ENCODE measurements at places on chromosomes 12 and 14.

- peak; percentile 41 for DNase-seq
Measured at GRCh38 chr14:23573384-23574015, 5.1 kb downstream of the JPH4 start.

DNA sequence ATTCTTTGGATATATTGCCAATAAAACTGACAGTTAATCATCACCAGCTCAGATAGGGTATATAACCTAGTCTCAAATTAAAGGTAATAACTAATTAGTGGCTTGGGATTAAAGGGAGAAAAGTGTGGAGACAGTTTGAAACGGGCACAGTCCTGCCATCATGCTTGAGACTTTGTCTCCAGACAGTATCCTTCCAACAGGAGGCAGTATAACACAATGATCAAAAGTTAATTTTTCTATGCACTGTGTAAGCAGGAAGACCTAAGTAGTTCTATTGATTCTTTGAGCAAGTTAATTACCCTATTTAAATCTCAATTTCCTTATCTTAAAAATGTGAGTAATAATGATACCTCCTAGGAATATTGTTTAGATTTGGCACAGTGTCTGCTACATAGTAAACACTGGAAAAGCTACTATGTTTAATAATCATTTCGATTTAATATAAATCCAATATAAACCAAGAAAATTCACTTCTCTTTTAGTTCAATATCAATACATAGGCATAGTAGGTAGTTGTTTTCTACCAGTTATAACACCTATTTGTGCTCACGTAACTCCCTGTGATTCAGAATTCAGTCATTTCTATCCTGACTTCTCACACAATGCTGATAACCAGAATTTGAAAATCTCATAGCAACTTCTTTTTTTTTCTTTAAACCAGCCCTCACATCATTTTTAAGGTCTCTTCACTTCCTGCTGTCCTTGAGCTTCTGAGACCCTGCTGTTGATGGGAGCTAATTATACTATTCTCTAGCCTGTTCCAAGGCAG, 53.7 kb downstream of the GALNT4 start:
- no peak for DNase-seq

DNA sequence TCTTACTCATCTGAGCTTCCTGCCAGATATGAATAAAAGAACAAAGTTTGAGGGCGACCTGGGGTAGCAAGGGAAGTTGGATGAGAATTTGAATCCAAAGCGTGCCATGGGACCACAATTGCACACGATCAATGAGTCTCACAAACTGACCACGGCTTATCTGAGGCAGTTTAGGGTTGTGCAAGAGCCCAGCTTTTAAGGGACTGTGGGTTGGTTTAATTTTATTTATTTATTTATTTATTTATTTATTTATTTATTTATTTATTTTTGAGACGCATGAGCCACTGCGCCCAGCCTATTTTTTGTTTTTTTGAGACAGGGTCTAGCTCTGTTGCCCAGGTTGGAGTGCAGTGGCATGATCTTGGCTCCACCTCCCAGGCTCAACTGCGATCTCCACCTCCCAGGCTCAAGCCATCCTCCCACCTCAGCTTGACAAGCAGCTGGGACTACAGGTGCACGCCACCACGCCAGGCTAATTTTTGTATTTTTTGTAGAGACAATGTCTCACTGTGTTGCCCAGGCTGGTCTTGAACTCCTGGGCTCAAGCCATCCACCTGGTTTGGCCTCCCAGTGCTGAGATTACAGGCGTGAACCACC, 1.1 kb downstream of the AMDHD1 start:
- no peak for DNase-seq

DNA sequence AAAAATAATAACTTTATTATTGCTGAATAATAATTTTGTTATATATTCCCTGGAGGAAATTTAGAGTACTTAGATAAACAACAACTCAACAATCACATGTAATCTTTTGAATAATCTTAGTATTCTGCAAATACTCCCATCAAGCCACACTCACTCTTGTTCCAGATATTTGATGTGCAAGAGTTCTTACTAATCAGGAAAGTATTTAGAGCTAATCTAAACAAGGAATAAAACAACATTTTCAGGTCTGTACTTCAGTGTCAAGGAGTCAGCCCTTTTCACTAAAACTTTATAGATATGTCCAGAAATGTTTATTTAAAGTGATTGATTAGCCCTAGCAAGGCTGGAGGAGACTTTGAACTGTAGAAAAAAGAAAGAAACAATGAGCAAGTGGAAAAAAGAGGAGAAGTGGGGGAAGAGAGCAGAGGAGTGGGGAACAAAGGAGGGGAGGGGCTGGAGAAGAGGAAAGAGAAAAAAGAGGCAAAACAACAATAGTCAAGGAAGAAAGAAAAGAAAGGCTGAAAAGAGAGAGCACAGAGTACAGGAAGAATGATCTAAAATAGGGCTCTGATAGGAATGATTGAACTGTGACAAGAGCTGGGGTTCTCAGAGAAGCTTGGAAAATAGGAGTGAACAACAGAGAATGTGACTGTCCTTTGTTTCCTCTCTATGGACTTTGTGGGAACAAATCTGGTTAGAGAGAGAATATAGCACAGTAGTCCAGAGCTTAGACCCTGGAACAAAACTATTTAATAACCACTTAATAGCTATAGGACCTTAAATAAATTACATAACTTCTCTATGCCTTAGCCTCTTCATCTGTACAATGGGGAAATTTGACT, 238.7 kb downstream of the AKAP6 start:
- DNase-seq: no peak

DNA sequence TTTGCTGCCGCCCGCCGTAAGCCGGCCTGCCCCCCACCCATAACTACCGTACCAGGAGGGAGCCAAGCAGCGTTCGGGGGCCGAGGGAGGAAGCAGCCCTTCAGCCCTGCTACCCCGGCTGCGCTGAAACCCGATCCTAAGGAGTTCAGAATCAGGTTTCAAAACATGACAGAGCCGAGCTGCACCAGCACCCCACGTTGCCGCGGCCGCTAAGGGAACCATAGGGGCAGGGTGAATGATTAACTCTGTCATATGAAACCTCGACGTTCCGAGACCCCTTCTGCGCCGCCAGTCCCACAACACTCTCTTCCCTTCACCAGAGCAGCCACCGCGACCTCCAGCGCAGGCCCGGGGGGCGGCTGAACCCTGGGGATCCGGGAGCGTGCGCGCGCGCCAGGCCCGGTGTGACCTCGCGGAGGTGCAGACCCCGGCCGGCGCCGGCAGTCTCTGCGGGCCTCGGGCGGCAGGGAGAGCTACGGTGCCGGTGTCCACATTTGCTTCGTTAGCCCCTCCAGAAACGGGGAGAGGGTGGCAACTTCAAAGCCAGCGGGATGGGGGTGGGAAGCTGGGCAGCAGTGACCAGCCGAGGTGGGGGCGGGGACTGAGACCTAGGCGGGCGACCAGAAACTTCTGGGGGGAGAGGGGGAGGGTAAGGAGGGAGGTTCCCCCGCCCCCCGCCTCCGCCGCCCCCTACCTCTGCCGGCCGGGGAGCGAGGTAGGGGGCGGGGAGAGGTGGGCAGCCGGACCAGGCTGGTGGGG, 1.6 kb downstream of the SIX4 start:
- DNase-seq: peak; percentile 66

- no peak for DNase-seq
Measured at GRCh38 chr14:25006961-25007795, 42.8 kb downstream of the STXBP6 start.

- no peak for DNase-seq
Measured at GRCh38 chr12:88925454-88925853, 345.2 kb upstream of the KITLG start.

GRCh38 chr12:111453071-111453989, 47.6 kb downstream of the SH2B3 start:
- DNase-seq: no peak

- peak; percentile 52 for DNase-seq
Measured at GRCh38 chr14:99137913-99138571, 134.0 kb downstream of the BCL11B start.

GRCh38 chr12:110077800-110078199, 29.5 kb upstream of the C12orf76 start:
- no peak for DNase-seq

DNA sequence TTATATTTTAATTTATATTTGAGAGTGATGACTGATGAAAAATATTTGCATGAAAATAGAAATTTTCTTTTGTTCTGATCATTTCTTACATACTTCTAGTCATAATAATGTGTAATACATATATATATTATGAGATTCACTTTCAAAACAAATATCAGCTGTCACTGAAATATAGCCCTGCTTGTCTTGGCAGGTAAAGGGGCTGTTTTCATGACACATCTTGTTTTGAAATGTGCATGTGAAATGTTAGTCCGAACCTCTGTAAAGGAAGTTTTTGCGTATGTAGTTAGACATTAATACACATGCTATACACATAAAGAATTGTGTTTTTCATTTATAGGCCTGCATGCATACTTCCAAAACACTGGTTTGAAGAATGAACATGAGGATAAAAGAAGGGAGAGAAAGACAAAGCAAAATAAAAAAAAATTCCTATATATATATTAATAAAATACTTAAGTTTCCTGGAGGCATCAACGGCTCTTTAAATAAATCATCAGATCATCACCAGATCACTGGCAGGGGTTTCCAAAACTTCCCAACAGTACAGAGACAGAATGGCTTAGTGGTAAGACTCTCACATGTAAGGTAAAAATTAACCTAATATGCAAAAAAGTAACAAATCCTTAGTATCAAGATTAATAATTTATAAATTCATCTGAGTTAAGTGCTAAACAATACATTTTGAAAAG, 60.1 kb downstream of the SEL1L start:
- DNase-seq: no peak

DNA sequence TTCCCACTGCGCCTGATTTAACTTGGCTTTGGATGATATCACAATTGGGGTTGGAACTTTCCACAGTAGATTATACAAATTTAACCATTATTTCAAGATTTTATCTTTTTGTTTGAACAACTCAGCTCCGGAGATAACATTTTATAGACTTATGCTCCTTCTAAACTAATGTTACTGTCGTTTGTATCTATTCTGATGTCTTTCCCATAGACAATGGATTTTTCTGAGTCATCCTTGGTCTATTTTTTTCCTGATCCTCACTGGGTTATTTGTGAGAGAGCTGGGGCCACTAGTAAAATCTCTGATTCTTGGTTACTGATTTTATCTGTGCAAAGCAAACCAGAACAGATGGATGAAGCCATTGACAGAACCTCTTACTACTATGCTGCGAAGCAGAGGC, 175.1 kb downstream of the SLC38A4 start:
- no peak for DNase-seq

- no peak for DNase-seq
Measured at GRCh38 chr12:3838076-3838475, 35.1 kb downstream of the PARP11 start.

DNA sequence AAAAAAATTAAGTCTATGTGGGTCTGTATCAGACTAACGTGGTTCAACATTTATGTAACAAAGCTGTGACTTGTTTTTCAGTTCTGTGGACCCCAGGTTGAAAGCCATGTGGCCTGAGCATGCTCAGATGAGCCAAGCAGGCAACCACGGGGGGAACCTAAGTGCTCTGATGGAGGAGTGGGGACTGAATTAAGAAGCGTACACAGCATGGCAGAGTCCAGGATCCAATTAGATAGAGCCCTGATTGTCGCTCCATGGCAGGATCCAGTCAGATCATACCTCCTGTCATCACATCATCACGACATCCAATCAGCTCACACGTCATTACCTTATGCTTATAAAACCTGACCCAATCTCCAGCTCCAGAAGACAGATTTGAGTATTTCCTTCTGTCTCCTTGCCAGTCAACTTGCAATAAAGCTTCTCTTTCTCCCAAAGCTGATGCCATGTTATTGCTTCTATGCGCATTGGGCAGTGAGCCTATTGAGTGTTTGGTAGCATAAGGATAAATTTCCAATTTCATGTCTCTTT, 1013.1 kb upstream of the TMEM132C start:
- no peak for DNase-seq

- no peak for DNase-seq
Measured at GRCh38 chr12:100017056-100017455, 32.3 kb upstream of the ANKS1B start.

- DNase-seq: no peak
Measured at GRCh38 chr14:20583142-20583541, 4.7 kb downstream of the RNASE11 start.

GRCh38 chr12:52636592-52637258, 15.3 kb downstream of the KRT2 start:
- no peak for DNase-seq

GRCh38 chr12:123805173-123805572, 43.1 kb downstream of the DNAH10 start:
- no peak for DNase-seq

DNA sequence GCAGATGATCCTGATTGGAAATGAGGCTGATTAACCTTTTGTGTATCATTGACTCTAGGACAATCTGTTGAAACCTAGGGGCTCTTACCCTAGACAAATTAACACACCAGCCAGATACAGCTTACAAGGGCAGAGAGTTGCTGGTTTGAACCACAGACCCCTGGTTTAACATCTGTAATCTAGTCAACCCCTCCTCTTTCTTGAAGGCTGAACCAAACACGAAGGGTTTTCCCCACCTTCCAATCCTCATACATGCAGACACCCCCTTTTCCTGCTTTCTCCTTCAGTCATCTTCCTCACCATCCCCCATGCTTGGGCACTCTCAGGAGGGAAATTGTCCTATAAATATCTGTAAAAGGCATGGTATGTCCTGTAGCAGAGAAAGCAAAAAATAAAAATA, 126.0 kb upstream of the HIF1A start:
- no peak for DNase-seq

- peak; percentile 92 for DNase-seq
Measured at GRCh38 chr14:105527826-105528585, 1.6 kb downstream of the TMEM121 start.

DNA sequence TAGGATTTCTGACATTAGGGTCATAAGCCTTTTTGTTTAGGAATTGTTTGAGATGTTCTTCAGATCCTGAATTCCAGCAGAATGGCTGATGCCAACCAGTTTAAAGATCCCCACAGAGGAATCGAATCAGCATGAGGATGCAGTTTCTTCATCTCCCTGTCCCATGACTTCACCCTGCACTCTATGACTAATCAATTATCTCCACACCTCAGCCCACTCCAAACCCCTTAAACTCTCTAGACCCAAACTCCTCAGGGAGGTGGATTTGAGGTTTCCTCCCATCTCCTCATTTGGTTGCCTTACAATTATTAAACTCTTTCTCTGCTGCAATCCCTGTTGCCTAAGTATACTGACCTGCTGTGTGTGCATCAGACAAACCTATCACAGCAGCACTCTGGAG, 86.5 kb upstream of the CRY1 start:
- no peak for DNase-seq

GRCh38 chr12:92955997-92956663, 27.0 kb upstream of the EEA1 start:
- no peak for DNase-seq

All from activated effector memory CD4-positive, alpha-beta T cell treated with anti-CD3 and anti-CD28 coated beads, Interleukin-2, amount 50 U/mL, for 16 hours (primary cell).